RWPE2 (cell line): ENCODE measurements at places on chromosomes 5 and 9.

- DNase-seq, result no peak
These were observed 63.4 kb upstream of the WWC1 start for GRCh38 chr5:168227973-168228615.

- DNase-seq, result no peak
These were observed 18.6 kb downstream of the ZDHHC21 start for GRCh38 chr9:14674630-14675029.

DNA sequence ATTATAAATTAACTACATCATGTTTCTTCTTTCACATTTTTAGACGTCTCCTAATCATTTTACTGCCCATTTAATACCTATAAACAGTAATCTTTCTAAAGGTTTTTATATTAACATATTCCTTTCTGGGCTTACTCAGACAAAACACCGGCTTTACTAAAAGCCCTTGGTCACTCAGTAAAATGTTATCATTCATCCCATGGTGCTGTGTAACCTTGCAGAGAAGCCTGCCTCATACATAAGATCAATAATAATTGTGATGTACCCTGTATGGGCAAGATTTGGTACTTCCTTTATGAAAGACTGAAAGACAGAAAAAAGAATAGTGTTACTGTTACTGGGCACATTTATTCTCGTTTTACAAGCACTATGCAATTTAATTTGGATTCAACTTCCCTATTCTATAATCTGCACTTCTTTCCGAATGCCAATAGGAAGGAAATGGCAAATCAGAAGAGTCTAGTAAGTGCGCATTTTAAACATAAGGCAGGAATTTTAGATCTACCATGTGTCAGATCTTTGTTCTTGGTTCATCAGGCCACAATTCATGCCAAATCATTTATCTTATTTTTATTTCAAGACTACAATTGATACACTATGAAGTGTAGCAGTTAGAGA is 522.2 kb downstream of the CSNK1G3 start:
- no peak for DNase-seq

DNA sequence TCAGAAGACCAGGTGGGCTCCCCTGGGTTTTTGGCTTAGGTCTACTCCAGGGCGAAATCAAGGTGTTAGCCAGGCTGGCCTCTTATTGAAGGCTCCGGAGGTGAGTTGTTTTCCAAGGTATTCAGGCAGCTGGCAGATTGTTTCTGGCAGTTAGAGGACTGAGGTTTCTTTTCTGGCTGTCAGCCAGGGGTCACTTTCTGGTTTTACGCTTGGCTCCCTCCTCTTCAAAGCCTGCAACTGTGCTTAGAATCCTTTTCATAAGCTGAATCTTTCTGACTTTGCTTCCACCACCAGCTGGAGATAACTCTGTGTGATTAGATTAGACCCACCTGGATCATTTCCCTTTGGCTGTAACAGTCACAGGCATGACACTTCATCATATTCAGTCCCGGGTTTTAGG is 24.6 kb downstream of the RFK start:
- no peak for DNase-seq

- DNase-seq, result peak; percentile 54
These were observed 7.4 kb downstream of the BRD3OS start for GRCh38 chr9:134032456-134033222.

- DNase-seq, result no peak
These were observed 3.6 kb upstream of the DCP2 start for GRCh38 chr5:112973036-112973435.

DNA sequence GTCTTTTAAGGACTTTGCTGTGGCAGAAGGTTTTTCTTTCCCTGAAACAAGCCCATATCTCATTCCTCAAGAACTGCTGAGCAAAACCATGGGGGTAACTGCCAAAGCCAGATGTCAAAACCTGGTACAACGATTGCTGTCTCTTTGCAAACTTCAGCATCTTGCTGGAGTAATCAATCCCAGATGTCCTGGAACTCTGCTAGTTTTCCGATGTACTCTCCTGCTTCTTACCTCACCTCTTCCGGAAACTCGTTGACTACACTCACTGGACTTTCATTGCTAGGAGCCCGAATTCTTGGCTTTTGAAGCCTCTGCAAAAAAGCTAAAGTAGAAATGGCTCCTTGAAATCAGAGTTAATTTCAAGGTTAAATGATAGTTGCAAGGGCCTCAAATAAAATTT is 23.3 kb downstream of the RAD1 start:
- DNase-seq, result no peak

DNA sequence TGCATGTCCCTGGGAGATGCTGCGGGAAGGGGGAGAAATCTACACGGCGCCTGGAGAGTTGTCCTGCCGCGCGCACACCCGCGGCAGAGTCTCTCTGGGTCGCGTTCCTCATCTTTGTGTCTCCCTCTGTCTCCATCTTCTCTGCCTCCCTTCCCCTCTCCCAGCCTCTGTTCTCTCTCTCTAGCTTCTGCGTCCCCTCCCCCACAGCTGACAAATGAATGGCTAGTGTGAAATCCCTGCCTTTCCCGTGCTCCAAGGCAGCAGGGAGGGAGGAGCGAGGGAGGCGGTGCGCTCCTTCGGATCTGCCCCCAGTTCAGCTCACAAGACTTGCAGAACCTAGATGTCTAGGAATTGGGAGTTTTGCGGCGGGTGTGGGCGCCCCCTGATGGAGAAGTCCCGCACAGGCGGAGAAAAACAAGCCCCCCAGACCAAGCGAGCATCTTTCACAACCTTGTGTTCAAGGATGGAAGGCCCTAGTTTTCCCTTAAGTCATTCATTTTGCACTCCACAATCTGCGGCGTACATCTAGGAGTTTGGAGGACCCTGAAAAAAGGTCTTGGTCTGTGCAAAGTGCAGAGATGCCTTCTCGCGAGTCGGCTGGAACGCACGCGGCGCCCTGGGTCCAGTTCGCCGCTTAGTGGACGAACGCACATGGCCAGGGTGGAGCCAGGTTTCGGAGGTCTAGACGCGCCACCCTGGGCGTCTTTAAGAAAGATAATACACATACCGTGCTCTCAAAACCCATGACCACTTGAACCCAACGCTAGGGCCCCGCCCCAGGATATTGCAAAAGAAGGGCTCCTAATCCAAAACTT is 2.0 kb downstream of the VCAN start:
- DNase-seq, result peak; percentile 82
